HCT116 (cell line): ENCODE measurements at places on chromosomes 16 and 17. TPM values are rescaled to one million over a fixed set of nuclear protein-coding genes. Genes with fewer than 3 reads are reported as not detected.

Gene C17orf67
- total RNA-seq, result 0.84 TPM

Gene CEP20
- total RNA-seq, result 67.7 TPM

Gene RAD51D
- total RNA-seq, result 12.9 TPM

Gene ORC6
- 44.7 TPM for total RNA-seq

Gene TMEM98
- 29.3 TPM for total RNA-seq

DNA sequence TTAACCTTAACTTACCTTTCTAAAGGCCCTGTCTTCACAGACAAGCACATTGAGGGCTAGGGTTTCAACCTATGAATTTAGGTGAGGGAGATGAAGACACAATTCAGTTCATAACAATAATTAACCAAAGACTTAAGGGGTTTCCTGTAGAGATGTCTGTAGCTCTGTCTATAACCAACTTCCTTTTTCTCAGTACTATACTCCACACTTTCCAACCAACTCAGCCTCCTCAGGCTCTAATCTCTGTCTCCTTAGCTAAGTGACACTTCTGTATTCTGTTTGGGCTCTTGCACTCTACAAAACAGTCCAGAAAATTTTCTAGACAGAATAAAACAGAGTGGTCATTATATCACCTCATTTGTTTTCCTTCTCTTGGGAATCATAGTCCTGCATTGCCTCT lies 25.8 kb downstream of the CAPNS2 start:
- H3K27ac ChIP-seq, result no peak overlapping the region
- H3K4me3 ChIP-seq, result no peak overlapping the region
- H3K36me3 ChIP-seq, result no peaks in the 10 kb centered on the region
- DNase-seq, result no peak
- no peaks in the 10 kb centered on the region for H3K4me1 ChIP-seq

DNA sequence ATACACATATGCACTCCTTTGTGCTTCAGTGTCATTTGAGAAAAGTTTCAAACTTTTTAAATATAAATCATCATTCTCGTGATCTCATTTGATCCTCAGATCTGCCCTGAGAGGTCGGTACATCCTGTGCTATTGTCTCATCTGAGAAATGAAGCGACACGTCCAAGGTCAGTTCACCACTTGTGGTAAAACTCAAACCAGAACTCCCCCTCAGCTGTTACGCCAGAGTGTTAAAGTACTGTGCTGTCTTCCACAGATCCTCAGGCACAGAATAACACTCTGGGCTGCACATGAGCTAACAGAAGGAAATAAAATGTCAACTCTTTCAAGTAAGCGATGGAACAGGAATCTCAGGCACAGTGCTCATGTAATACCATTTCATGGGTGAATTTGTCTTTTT lies 31.4 kb downstream of the ANKFN1 start:
- DNase-seq, result no peak
- no peaks in the 10 kb centered on the region for H3K36me3 ChIP-seq
- H3K27ac ChIP-seq, result no peak overlapping the region
- no peak overlapping the region for H3K4me3 ChIP-seq

GRCh38 chr17:63927464-63928171 lies 4.5 kb downstream of the CD79B start:
- H3K4me3 ChIP-seq, result no peak overlapping the region
- no peak overlapping the region; the same call in 1 of the 2 replicates for H3K27ac ChIP-seq
- no peaks in the 10 kb centered on the region; the same call in 1 of the 2 replicates for H3K4me1 ChIP-seq
- no peaks in the 10 kb centered on the region for H3K27me3 ChIP-seq
- H3K36me3 ChIP-seq, result no peaks in the 10 kb centered on the region

DNA sequence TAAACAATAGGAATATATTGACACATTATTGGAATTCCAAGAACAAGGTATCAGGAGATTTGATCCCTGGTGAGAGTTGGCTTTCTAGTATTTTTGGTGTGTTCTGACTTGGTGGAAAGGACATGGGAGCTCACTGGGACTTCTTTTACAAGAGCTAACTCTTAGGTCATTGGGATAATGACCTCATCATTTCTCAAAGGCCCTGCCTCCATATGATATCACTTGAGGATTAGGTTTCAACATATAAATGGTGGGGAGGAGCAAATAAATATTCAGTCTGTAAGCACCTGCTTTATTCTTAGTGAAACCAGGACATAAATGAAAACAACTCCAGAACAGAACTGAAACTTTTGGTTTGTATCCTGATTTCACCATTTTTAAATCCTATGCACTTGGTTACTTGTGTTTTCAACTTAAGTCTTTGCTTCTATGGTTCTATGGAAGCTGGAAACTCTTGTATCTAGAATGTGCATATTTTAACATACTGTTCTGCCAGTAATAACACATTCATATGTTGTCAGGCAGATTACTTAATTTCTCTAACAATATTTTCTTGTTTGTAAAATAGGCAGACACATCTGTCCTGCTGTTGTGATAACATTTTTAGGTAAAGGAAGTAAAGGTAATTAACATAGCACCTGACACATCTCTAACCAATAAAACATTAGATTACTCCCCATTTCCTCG lies 1527.7 kb upstream of the CDH8 start:
- H3K36me3 ChIP-seq, result no peaks in the 10 kb centered on the region
- H3K4me3 ChIP-seq, result no peak overlapping the region
- no peaks in the 10 kb centered on the region for H3K27me3 ChIP-seq
- no peaks in the 10 kb centered on the region for H3K4me1 ChIP-seq
- no peak for DNase-seq

DNA sequence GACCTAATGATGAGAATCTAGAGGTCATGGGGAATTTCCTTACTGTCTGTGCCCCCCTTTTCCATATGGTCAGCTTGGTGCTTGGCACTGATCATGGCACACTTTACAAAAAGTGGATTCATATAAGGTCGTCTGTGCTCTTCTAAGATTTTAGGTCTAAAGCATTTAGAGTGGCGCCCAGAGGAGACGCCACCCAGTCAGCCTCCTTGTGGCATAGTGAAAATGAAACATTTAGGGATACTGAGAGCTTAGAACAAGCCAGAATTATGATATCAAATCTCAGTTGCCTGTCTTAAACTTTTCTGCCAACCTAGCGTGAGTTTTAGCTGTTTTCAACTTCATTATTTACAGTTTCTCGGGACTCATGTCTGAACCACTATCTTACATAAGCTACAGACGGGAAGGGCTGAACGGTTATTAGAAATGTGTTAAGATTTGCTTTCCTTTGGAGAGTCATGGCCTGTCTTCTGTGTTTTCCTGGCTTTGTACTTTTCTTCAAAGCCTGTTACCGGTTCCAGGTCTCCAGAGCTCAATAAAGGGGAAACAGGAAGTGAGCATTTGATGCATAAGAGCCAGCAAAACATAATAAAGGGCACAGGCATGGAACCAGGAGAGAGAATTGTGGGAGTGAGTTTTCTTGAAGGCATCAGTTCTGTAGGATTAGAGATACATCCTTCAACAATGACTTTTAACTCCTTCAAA lies 13.7 kb downstream of the ZNRF1 start:
- H3K4me1 ChIP-seq, result peaks cover 73% of the 10 kb centered on the region
- H3K27me3 ChIP-seq, result no peaks in the 10 kb centered on the region
- H3K4me3 ChIP-seq, result peak overlapping the region; percentile 24

GRCh38 chr16:86874141-86874540 lies 295.8 kb downstream of the FOXL1 start:
- no peak overlapping the region for H3K4me3 ChIP-seq
- H3K36me3 ChIP-seq, result no peaks in the 10 kb centered on the region
- DNase-seq, result peak; percentile 6
- H3K4me1 ChIP-seq, result no peaks in the 10 kb centered on the region
- no peak overlapping the region for H3K27ac ChIP-seq

- H3K27me3 ChIP-seq, result no peaks in the 10 kb centered on the region
- DNase-seq, result no peak
- no peak overlapping the region for H3K4me3 ChIP-seq
- H3K27ac ChIP-seq, result no peak overlapping the region
- H3K4me1 ChIP-seq, result peaks cover 27% of the 10 kb centered on the region
These were observed 146.2 kb downstream of the PARN start for GRCh38 chr16:14483819-14484385.

- H3K4me3 ChIP-seq, result no peak overlapping the region
- H3K36me3 ChIP-seq, result no peaks in the 10 kb centered on the region
- no peak for DNase-seq
- peaks cover 34% of the 10 kb centered on the region; the same call in 1 of the 2 replicates for H3K27me3 ChIP-seq
- no peak overlapping the region for H3K27ac ChIP-seq
These were observed 43.3 kb upstream of the ZCCHC14 start for GRCh38 chr16:87535855-87536794.

DNA sequence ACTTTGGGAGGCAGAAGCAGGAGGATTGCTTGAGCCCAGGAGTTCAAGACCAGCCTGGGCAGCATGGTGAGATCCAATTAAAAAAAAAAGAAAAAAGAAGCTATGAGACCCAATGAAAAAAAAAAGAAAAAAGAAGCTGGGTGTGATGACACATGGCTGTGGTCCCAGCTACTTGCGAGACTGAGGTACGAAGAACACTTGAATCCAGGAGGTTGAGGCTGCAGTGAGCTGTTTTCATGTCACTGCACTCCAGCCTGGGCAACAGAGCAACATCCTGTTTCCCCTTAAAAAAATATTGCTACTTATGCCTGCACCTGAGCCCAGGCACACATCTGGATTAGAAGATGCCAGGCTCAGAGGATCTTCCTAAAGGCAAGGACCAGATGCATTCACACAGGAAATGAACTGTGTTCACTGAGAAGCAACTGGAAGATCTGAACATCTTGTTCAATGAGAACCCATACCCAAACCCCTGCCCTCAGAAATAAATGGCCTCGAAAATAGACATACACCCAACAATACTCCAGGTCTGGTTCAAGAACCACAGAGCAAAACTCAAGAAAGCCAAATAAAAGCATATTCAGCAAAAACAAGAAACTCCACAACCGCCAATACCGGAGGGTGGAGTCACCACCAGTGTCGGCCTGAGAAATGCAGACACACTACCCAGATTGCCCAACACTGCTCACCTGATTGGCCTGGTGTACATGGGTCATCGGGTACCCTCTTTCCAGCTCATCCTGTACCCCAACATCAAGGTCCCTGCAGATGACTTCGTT lies 4.4 kb downstream of the RNF135 start:
- H3K4me3 ChIP-seq, result no peak overlapping the region
- no peak for DNase-seq
- no peak overlapping the region for H3K27ac ChIP-seq
- no peaks in the 10 kb centered on the region for H3K36me3 ChIP-seq
- peaks cover 7% of the 10 kb centered on the region; the same call in 1 of the 2 replicates for H3K4me1 ChIP-seq

- peaks cover 42% of the 10 kb centered on the region for H3K4me1 ChIP-seq
- H3K4me3 ChIP-seq, result no peak overlapping the region
- no peaks in the 10 kb centered on the region for H3K36me3 ChIP-seq
- no peak overlapping the region for H3K27ac ChIP-seq
These were observed 8.1 kb downstream of the SLC5A11 start for GRCh38 chr16:24853830-24854229.

DNA sequence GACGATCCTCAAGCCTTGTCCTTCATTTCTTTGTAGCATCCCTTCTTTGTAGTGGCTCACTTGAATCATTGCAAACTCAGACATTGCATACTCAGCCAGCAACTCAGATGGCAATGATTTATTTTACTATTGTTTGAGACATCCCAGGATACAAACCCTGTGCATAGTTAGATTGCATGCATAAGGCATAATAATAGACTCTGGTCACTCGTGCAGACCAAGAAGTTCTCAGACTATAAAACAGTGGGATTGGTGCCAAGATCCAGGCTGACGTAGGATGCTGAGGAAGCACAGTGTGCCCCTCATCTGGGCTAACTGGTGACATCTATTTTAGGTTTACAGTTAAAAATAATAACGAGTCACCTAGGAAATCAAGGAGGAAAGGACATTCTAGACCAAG lies 142.3 kb downstream of the PMP22 start:
- no peak overlapping the region for H3K4me3 ChIP-seq
- H3K36me3 ChIP-seq, result no peaks in the 10 kb centered on the region
- H3K27ac ChIP-seq, result no peak overlapping the region
- H3K4me1 ChIP-seq, result no peaks in the 10 kb centered on the region

GRCh38 chr17:77018504-77018903 lies 122.3 kb upstream of the SEC14L1 start:
- H3K27ac ChIP-seq, result no peak overlapping the region
- no peak overlapping the region for H3K4me3 ChIP-seq
- H3K36me3 ChIP-seq, result no peaks in the 10 kb centered on the region
- H3K4me1 ChIP-seq, result no peaks in the 10 kb centered on the region
- no peak for DNase-seq

DNA sequence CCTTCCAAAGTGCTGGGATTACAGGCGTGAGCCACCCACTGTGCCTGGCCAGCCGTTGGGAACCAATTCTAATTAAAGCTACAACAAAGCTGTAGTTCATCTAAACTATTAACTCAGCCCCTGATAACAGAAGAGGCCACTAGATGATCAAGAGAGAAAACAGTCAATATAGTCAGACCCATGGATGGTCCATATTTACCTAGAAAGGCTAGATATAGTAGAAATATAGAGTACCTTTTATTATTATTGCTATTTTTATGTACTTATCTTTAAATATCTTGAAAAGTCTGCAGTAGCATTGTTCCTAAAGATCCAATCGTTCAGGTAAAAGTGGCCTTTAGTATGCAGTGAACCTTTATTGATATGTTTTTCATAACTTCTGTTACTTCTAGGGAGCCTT lies 43.2 kb downstream of the RNF213 start:
- no peak overlapping the region for H3K4me3 ChIP-seq
- H3K27me3 ChIP-seq, result no peaks in the 10 kb centered on the region
- no peaks in the 10 kb centered on the region for H3K4me1 ChIP-seq
- no peak for DNase-seq
- H3K27ac ChIP-seq, result no peak overlapping the region

DNA sequence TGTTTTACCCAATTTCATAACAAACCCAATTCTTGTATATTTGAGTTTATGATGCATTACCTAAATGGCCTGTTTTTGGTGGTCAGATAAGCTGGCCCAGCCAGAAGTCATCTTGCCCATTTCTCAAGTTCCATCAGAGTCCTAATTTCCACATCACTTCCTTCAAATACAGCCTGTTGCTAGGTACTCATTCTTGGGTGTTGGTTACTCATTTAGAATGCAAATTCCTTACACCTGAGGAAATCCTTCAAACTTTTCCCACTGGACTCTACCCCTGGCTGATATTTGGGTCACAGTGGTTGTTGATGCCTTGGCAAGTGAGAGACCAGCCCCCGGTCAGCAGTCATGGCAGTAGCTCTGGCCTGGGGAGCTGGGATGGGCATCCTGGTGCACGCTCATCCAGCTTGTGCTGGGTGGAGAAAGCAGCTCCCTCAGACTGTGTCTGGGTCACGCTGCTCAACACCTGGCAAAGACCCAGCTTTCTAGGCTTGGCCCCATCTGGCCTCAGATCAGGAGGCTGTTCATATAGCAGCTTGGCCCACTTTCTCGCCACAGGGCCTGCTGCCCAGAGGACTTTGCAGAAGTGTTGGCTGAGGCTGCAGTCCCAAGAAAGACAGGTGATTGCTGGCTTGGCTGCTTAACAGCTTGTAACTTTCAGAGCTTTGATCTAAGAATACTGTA lies 25.8 kb downstream of the WSB1 start:
- no peaks in the 10 kb centered on the region for H3K27me3 ChIP-seq
- H3K36me3 ChIP-seq, result peaks cover 17% of the 10 kb centered on the region
- H3K27ac ChIP-seq, result no peak overlapping the region
- no peak for DNase-seq

GRCh38 chr16:66523861-66524354 lies 26.0 kb downstream of the TK2 start:
- no peaks in the 10 kb centered on the region for H3K27me3 ChIP-seq
- H3K4me3 ChIP-seq, result no peak overlapping the region
- DNase-seq, result no peak
- no peaks in the 10 kb centered on the region for H3K36me3 ChIP-seq
- H3K4me1 ChIP-seq, result peaks cover 33% of the 10 kb centered on the region

GRCh38 chr17:50047488-50048126 lies 8.3 kb upstream of the ITGA3 start:
- H3K4me1 ChIP-seq, result peaks cover 57% of the 10 kb centered on the region
- H3K27me3 ChIP-seq, result no peaks in the 10 kb centered on the region
- peak overlapping the region; percentile 12; the same call in 1 of the 2 replicates for H3K27ac ChIP-seq
- no peak for DNase-seq
- peak overlapping the region; percentile 7; the same call in 1 of the 2 replicates for H3K4me3 ChIP-seq
